GM13976 (cell line): ENCODE measurements at places on chromosomes 6 and 20.
A peak's percentile ranks its signal among the peaks of the same experiment; 100 is the strongest.

DNA sequence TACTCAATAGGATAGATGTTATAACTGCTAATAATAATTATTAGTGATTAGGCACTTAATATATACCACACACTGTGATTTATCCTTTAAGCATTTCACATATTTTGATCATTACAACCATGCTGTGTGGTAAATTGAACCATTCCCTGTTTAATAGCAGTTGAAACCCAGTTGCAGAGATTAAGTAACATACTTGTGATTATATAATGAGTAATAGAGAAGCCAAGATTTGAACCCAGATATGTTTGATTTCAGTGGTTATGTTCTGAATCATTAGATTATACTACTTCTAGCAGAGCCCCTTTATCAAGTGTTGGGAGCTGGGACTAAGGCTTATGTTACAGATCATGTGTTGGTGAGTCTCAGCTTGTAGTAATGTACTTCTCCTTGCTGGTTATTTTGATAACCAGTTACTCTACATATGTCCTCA, 44.1 kb downstream of the STK4 start:
- DNase-seq: no peak

GRCh38 chr6:141521440-141521839, 611.3 kb upstream of the GJE1 start:
- no peak for DNase-seq

GRCh38 chr20:3795511-3796468, at the start of gene CDC25B:
CDC25B (plus strand) TSS chr20:3796310; CDS start chr20:3796532, 222 bp downstream.
- peak; percentile 95 for DNase-seq

DNA sequence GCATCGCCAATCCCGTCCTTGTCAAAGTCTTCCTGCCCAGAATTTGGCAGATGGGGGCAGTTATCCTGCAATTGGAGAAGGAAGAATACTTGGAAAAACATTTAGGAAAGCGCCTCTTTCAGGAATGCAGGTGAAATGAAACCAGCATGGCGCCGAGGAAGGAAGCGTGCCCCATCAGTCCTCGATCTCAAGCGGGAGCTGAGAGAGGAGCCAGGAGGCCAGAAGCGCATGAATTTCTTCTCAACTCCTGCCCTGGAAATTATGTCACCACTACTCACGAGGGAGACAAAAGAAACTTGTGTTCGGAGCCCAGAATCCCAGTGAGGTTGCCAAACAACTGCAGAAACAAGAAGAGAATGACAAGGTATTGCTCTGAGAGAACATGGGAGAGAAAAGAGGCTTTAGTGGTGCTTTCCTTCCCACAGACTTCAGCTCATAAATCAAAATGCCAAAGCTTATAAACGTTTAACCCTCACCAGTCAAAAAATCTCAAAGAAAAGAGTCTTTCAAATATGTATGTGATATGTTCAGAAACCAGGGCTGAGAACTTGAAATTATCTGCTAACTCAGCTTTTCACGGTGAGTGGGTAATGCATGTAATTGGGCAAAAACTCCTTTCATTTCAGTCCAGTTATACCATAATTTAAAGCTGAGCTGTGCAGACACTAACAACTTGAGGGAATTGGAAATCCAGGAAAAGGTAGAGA, 23.9 kb downstream of the THBS2 start:
- DNase-seq: no peak

GRCh38 chr6:139940741-139941729, 566.6 kb upstream of the CITED2 start:
- DNase-seq: no peak

DNA sequence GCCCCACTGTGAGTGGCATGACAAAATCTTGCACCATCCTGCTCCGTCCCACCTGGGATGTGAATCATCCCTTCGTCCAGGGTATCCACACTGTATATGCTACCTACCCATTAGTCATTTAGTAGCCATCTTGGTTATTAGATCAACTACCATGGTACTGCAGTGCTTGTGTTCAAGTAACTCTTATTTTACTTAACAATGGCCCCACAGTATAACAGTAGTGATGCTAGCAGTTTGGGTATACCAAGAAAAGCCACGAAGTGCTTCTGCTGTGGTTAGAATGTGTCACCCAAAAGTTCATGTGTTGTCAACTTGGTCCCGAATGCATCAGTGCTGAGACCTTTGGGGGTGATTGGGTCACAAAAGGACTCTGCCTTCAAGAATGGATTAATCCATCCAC, 11.7 kb downstream of the OSER1 start:
- no peak for DNase-seq

DNA sequence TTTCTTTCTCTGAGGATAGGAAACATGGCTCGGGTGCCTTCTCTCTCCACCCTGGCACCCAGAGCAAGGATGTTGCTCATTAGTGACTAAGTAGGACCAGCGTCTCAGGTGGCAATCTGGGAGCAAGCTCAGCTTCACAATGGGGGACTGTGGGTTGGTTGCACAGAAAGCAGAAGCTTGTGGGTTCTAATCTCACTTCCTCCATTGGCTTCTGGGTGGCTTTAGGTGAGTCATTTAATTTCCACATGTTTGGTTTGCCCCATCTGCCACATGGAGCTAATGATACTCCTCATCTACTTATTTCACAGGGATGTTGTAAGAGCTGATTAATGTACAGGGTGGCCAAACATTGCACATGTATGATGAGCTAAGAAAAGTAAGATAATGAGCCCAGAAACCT, 54.8 kb upstream of the AKIRIN2 start:
- DNase-seq: peak; percentile 69

GRCh38 chr6:111700135-111700690, 94.5 kb upstream of the TRAF3IP2 start:
- DNase-seq: no peak

DNA sequence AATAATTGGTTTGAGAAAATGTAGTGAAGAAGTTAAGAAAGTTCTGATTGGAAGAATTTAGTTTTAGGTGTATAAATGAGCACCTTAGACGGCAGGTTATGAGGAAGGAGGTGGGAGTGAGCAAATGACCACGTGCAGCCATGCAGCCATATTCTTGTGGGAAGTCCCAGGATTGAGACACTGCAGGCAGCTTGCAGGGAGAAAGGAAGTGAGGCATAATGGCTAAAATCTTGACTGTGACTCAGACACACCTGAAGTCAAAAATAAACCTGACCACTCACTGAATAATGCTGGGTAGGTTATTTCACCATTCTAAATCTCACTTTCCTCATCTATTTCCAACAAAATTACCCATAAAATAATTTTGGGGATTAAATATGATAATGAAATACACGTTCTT, 16.6 kb downstream of the DSE start:
- peak; percentile 29 for DNase-seq

DNA sequence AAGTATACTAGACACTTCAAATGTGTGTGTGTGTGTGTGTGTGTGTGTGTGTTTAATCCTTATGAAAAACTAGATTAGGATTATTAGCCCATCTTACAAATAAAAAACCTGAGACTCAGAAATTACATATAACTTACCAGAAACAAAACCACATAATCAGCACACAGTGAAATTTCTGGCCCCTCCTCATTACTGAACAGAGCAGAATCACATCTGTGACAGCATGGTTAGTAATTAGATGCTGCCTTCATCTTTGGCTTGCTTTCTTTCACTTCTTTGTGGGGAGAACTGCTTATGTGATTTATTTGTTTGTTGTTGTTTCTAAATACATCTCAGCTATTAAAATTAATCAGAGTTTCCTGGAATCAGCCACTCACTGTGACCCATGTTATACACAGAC, 267.1 kb downstream of the TENT5A start:
- no peak for DNase-seq

DNA sequence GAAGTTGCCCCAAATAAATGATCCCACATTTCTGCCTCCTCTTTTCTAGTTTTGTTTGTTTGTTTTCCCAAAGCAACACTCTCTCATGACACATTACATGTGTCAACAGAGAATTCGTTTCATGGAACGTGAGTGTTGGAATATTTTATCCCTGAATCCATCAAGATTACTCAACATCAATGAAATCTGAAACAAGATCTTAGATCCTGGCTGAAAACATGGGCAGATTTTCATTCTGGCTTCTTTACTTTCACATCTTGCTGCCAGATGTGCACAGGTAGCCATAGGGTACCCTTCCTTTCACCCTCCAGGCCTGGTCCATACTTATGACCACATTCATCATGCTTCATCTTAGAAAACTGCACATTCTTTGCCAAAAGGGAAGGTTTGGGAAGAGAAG, 347.0 kb downstream of the DOK5 start:
- no peak for DNase-seq

- peak; percentile 87 for DNase-seq
Observed at GRCh38 chr6:341914-342831, 49.4 kb upstream of the IRF4 start.

- no peak for DNase-seq
Observed at GRCh38 chr6:137845460-137845859, 21.6 kb upstream of the TNFAIP3 start.

GRCh38 chr6:50096296-50096695, 46.6 kb upstream of the DEFB112 start:
- DNase-seq: no peak

DNA sequence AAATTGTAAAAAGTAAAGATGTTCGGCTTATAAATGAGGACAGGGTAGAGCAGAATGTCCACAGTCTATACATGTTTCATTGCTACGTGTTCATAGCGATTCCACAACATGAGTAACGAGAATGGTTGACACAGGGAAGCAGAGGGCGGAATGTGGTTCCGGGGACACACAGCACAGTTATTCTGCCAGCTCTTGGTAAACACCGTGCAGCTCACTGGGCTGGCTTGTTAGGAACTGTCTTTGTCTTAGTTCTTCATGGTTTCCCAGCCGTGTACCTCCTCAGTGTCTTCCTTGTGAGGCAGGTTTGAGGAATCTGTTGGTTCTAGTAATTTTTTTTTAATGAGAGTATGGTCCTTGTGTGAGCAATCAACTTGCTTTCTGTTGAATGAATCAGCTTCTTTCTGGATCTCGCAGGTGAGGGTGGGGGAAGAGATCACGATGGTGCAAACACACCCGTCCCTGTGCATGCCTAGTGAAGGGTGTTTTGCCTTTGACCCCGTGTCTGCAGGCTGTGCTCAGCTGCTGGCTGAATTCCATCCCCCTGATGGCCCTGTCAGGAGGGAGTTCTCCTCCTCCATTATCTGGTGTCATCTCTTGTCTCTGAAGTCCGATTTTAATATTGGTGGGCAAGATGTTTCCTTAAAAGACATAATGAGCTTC, 168.2 kb downstream of the SMOC2 start:
- DNase-seq: no peak

- no peak for DNase-seq
Observed at GRCh38 chr20:50269091-50270033, 78.7 kb downstream of the CEBPB start.

DNA sequence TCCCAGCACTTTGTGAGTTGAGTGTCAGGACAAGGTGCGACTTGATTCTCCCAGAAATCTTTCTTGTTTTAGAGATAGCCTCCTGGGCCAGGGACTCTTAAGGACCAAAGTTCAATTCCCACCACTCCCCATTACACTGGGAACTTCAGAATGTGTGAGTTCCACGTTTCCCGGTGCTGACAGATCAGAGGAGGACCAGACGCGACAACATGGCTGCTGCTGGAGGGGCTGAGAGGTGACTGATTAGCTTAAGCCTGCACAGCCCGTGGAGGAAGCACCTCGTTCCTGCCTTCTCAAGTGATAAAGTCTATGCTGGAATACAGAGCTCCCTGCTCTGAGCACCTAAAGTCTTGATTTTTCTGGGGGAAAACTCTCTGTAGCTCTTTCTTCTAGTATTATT, 175.2 kb upstream of the FERMT1 start:
- no peak for DNase-seq

DNA sequence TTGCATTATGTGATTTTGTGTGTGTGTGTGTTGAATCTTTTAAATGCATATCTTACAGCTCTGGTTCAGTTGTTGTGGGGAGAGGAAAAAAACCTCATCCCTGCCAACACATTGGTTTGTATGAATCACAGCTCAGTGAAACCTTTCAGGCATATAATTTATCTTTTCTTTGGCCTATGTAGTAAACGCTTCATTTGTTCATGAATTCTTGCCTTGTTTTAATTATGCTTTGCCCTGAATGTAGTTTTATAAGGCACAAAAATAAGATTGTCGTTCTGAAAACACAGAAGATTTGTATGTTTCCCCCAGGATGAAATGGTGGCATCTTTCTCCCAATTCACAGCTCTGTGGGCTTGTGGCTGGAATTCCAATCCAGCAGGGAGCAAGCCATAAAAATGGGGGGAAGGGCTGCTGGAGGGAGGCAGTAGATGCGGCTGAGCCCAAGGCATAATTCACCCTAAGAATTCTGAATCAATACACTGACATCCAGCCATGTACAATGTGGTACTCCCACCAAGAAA, 45.1 kb downstream of the BCAS1 start:
- no peak for DNase-seq

GRCh38 chr6:107805504-107805903, 18.6 kb downstream of the SCML4 start:
- no peak for DNase-seq

DNA sequence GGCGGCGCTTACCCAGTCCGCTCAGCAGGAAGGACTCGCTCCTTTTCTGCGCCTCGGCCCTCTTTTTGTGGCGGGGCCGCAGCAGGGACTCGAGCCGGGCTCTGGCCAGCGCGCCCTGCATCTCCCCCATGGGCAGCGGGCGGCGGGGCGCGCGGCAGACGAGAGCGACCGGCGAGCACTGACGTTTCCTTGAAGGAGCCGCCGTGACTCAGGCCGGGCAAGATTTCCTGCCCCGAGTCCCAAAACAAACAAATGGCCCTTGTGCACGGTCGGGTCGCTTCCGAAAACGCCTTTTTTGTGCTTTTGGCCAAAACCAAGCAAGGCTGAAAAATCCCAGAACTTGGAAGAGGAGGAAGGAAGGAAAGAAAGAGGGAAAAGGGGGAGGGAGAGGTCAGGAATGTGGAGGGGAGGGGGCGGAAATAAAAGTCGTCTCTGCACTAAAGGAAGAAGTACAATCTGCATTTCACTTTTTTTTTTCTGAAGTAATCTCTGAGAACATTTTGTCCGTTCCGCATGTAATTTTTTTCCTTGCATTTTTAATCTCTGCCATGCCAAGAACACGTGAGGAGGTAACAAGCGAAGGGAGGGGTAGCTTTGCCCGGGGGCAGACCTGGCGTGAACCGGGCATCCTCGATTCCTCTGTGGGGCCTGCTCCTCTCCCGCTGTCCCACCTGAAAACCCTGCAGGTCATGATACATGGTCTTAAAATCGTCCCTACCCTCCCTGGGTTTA, 123.3 kb upstream of the SLC2A12 start:
- DNase-seq: peak; percentile 47

DNA sequence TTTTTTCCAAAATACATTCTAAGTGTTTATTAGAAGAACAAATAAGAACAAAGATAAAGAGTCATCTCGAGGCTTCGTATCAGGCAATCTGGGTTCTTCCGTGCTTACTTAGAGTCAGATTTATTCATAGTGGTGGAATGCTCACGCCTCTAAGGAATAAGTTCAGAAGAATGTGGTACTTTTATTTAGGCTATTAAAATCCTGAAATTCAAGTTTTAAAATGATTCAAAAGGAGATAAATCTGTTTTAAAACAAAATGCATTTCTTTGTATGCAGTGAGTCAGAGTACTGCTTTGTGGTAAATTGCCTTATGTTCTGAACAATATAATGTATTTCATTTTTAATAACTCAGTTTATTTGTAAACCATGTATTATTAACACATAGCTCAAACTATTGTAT, 89.1 kb downstream of the FUT9 start:
- no peak for DNase-seq

GRCh38 chr20:35502352-35502751, 27.1 kb downstream of the C20orf173 start:
- peak; percentile 52 for DNase-seq
